Stimulated activated CD8-positive, alpha-beta memory T cell treated with anti-CD3 and anti-CD28 coated beads, Interleukin-7, amount 100 ng/mL, for 1 hour (primary cell): ENCODE measurements at places on chromosomes 11 and 22.

DNA sequence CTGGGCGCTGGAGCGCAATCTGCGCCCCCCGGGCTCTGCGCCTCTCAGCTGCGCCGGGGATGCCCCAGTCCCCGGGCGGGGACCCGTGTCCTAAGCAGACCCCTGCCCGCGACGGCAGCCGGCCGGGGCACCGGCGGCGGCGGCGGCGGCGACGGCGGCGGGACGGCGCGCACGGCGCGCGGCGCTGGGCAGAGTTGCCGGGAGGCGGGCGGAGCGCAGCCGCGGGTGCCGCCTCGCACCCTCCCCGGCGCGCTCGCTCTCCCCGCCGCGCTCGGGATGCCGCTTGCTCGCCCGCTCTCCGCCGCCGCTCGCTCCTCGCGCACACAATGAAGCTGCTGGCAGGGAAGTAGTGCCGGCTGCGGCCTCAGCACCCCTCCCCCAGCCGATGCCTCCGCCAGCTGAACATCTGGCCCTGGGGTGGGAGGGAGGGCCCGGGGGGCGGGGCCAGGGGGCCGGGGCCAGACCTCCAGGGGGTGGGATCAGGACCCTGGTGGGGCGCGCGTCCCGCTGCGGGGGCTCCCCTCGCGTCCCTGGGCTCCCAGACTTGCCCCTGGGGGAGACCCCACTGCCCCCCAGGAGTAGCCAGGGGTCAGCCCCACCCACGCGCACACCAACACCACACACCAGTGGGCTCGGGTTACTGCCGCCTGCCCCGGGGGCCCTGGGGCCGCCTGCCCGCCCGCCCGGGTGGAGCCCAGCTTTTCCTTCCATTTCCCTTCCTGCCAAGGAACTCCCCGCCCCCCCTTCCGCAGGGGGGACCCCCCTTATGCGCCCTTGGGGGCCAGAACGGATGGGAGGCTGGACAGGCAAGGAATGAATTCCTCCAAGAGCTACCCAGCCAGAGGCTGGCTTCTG lies at the start of gene RCOR2:
RCOR2 (minus strand) TSS at position 328 of the 855 bp plus-strand sequence. CDS start 708 bp downstream, outside the sequence.
- peak; percentile 20 for DNase-seq

DNA sequence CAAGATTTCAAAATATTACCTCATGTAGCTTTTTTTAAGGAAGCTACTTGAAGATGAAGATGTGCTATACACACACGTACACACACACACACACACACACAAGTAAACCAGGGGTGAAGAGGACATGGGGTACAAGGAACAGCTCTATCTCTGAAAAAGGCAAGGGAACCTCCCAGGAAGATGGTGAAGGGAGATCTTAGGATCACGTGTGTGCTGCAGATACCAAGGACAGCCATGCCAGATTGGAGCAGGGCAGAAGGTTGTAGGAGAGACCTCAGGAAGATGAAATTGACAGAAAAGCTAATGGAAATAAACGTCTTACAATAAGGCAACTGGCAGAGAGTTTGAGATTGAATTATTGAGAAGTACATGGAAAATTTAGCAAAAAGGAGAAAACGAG lies 19.7 kb downstream of the RAB39A start:
- no peak for DNase-seq

DNA sequence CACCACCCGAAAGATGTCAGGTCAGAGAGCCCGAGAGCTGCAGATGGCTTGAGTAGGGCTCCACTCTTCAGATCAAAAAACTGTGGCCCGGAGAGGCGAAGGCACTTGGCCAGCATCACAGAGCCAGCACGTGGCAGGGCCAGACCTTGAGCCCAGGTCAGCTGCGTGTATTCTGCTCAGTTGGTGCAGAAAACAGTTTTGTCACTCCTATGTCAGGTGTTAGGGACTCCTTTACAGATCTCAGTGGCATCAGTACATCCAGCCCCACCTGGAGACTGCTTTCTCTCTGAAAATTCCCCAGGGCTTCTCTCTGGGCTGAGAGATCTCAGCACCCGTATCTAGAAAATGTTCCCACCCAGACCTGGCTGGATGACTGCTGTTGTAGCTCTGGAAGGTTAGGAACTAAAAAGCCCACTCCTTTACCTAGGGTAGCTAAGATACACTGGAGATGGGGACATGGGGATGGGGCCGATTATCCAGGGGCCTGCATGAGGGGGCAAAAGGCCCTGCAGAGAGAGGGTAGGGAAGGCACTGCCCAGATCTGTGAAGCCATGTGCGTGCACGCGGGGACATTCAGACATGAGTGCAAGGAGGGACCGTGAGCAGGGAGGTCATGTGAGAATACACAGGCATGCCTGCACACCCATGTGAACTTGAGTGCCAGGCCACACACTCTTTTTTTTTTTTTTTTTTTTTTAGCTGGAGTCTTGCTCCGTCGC lies 3.4 kb downstream of the APOA1 start:
- DNase-seq = no peak

DNA sequence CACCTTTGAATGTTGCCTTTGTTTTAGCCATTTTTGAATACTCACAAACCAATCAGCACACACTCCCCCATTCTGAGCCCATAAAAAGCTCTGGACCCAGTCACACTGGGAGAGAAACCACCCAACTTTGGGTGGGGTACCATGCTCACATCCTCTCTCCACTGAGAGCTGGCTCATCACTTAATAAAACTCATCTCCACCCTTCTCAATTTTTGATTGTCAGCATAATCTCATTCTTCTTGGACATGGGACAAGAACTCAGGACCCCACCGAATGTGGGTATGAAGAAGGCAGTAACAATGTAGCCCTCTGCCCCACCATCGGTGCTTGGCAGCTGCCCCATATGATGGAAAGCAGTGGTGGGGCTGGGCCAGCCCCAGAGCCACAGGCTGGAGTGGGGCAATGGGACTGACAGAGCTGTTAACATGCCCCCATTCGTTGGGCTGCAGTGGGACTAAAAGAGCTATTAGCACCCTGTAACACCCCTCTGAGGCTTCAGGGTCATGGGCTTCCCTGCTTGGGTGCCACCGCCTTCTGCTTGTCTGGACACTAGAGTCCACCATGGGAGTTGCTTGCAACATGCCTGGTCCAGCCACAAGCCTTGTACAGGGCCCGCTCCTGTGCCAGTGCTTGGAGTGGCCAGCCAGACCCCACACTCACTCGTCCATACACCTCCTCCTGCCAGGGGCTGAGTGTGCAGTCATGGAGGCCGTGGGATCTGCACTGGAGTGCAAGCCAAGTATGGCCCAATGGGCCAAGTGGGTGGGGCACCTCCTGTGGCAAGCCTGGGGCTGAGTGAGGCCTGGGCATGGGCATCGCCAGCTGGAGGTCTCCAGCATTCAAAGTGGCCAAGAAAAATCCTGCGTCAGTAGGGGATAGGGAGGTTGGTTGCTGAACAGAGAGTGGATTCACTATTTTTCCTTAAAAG lies 471.1 kb downstream of the TBC1D22A start:
- DNase-seq = no peak

- DNase-seq = no peak
Observed at GRCh38 chr11:37630866-37631265, 1032.8 kb upstream of the RAG2 start.

- DNase-seq = no peak
Observed at GRCh38 chr11:12186701-12187100, 76.3 kb downstream of the MICAL2 start.

DNA sequence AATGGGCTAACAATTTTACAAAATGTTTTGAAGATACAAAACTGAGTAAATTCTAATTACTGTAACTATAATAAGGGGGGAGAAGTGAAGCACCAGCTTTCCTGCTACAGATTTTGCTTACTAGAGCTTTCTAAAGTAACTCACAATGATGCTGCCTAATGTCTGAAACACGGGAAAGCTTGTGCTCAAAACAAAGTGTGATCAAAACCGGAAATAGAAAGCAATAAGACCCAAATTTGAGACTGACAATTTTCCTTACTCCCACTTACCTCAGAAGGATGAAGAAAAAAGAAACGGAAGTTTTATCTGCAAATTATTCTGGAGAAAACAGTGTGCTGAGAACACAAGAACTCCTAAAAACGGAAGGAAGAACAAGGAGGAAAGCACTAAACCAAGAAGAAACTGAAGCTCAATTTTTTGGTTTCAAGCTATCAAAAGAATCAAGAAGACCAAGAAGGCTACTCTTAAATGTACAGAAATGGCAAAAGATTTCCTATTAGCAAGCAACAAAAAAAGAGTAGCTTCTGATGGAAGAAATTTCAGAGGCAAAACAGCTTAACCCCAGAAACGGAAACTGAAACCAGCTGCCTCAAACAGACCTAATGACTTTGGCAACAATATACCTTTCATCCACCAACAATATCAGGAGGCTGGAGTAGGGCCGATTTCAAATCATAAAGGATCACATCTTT lies 33.4 kb downstream of the AMBRA1 start:
- DNase-seq = no peak

GRCh38 chr22:30605449-30606110 lies 1.4 kb upstream of the TCN2 start:
- DNase-seq = no peak

DNA sequence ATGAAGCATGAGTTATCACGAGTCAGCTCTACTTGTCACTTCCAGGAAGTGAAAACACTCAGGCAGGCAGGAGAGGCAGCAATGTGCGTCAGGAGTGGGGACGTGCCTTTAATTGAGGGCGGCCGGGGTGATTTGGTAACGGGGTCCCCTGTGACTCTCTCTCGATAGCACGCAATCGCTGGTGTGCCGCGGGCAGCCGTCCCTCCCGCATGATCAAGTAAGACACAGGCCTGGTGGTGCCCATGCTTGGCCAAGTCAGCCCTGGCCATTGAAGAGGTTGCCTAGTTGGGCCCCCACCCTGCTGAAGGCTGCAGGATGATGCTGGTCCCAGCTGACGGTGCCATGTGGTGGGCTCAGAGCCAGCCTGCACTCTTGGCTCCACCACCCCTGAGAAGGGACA lies 29.7 kb downstream of the CACNG2 start:
- DNase-seq = no peak

GRCh38 chr22:37162221-37163095 lies 12.7 kb upstream of the IL2RB start:
- DNase-seq = no peak

- no peak for DNase-seq
Observed at GRCh38 chr11:69486773-69487291, 5.4 kb downstream of the LINC01488 start.

- no peak for DNase-seq
Observed at GRCh38 chr22:30733181-30733631, 38.5 kb downstream of the OSBP2 start.

- no peak for DNase-seq
Observed at GRCh38 chr22:50577987-50578775, at the start of gene CPT1B. TSS of gene CPT1B (minus strand) at chr22:50578427. CDS start at chr22:50577915, 512 bp downstream.

GRCh38 chr11:117425679-117426296 lies 98.1 kb downstream of the CEP164 start:
- no peak for DNase-seq

- no peak for DNase-seq
Observed at GRCh38 chr22:32680277-32680676, 121.2 kb upstream of the TIMP3 start.

- no peak for DNase-seq
Observed at GRCh38 chr22:20237480-20238440, 30.4 kb downstream of the RTN4R start.

GRCh38 chr22:17830043-17830961 lies 56.0 kb upstream of the BID start:
- peak; percentile 75 for DNase-seq

GRCh38 chr11:86518211-86518610 lies 143.5 kb downstream of the CCDC81 start:
- no peak for DNase-seq

DNA sequence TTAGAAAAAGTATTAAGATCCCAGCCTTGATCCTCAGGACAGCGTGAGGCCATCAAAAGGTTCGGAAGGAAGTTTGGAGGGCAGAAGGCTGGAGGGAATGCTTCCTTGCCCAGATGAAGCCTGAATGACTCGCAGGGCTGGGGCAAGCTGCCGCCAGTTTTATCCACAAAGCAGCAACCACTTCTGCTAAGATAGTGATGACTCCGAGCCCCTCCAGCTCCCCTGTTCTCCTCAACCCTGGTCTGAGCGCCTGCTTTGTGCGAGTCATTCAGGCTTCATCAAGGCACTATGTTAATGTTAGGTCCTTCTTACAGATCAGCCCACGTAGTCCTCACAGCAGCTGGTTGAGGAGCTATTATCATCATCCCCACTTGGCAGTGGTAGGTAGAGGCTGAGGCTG lies 158.8 kb downstream of the COMMD9 start:
- no peak for DNase-seq
